LNCaP clone FGC (cell line): ENCODE measurements at places on chromosomes 7 and 10.

- DNase-seq = no peak
These were observed 41.1 kb upstream of the CDK13 start for GRCh38 chr7:39908973-39909372.

- DNase-seq = no peak
These were observed 52.7 kb upstream of the FOXK1 start for GRCh38 chr7:4629287-4629895.

DNA sequence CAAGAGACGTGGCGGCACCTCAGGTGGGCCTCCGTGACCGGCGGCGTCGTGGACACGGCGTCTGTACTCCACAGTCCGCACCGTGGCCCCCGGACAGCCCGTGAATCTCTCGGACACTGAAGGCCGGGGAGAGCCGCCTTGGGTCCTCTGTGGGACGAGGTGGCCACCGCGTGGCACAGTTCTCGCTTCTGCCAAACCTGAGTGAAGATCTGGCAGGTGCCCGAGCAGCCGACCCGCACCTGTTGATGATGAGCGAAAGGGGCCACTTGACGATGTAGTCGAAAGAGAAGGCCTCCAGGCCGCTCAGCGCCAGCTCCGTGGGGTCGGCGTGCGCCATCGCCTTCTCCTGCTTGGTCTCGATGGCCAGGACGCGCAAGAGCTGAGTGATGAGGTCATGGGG, 8.5 kb upstream of the ADAM8 start:
- DNase-seq = no peak

- no peak for DNase-seq
These were observed 165.5 kb downstream of the MDFIC start for GRCh38 chr7:115087437-115087836.

- DNase-seq = no peak
These were observed 4.1 kb downstream of the KCNIP2 start for GRCh38 chr10:101839416-101840063.

- DNase-seq = no peak
These were observed 398.9 kb downstream of the PHTF2 start for GRCh38 chr7:78197447-78197846.

- DNase-seq = no peak
These were observed 85.5 kb upstream of the GDF10 start for GRCh38 chr10:47214520-47214919.
